Urothelium cell line (cell line): ENCODE measurements at places on chromosomes 2 and 18.
A peak's percentile ranks its signal among the peaks of the same experiment; 100 is the strongest.

- no peak for DNase-seq
Observed at GRCh38 chr2:190670182-190670946, 21.5 kb downstream of the NAB1 start.

DNA sequence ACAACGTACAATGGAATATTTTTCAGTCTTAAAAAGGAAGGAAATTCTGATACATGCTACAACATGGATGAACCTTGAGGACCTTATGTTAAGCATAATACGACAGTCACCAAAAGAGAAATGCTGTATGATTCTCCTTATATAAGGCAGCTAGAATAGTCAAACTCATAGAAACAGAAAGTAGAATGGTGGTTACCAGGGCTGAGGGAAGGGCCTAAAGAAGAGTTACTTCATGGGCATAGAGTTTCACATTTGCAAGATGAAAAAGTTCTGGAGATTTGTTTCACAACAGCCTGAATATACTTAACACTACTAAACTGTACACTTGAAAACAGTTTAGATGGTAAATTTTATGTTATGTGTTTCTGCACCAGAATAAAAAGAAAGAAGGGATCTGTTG is 113.3 kb downstream of the GALNT1 start:
- DNase-seq = no peak

GRCh38 chr18:64180617-64181016 is 31.7 kb upstream of the LINC00305 start:
- DNase-seq = no peak

GRCh38 chr2:235612181-235612950 is 118.5 kb downstream of the AGAP1 start:
- no peak for DNase-seq

DNA sequence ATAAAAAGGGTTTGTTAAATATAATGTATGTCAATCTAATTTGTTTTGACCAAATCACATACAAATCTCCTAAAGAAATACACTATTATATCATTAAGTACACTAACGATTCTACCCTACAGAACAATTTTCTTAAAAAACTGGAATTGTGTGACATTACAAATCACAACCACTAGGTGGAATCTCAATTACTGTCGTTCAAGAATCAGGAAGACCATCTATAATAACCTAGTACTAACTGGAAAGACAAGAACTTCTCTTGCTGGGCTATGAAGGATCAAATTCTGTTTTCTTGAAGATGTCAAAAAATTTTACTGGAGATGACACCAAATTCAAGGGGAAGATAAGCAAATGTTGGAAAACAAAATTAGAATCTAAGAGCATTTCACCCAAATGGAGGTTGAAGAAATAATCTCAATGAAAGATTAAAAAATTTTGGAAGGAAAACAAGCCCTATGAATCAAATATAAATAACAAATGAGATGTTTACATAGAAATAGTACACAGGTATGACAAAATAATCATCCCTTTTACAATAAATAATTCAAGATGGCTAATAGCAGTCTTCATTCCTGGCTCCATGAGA is 110.9 kb downstream of the STK39 start:
- DNase-seq = peak; percentile 12

DNA sequence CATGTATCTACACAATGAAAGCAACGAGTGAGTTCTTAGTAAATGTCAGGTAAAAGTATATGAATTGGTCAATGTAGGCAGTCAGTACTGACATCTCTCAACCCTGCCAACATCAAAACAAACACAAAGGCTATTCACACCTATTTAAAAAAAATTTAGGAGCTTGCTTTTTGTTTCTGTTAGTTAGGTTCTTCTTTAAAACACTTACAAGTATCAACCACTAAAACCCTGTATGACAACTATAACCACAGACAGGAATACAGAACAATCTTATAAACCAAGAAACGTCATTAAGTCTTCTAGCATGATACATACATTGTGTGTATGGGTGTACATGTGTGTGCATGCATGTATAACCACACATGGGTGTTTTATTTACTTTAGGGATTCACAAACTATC is 131.0 kb downstream of the TCF4 start:
- no peak for DNase-seq

- DNase-seq = no peak
Observed at GRCh38 chr2:46193356-46193755, 103.9 kb upstream of the EPAS1 start.

GRCh38 chr2:72668647-72669046 is 157.2 kb downstream of the EXOC6B start:
- DNase-seq = no peak

DNA sequence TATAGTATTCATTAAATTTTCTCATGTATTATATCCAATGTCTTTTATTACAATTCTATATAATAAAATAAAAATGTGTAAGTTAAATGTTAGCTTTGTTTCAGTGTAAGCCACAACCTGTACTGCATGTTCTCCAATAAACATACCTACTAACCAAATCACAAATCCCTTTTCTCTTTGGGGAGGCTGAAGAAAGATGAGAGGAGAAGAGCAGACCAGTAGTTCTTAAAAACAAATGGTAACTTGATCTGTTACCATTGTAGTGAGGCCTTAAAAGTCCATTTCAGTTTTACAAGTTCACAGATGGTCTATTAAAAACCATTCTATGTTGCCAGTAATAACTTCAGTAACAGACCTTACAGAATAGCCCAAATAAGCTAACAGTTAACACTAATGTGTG is 100.5 kb downstream of the SOS1 start:
- no peak for DNase-seq

DNA sequence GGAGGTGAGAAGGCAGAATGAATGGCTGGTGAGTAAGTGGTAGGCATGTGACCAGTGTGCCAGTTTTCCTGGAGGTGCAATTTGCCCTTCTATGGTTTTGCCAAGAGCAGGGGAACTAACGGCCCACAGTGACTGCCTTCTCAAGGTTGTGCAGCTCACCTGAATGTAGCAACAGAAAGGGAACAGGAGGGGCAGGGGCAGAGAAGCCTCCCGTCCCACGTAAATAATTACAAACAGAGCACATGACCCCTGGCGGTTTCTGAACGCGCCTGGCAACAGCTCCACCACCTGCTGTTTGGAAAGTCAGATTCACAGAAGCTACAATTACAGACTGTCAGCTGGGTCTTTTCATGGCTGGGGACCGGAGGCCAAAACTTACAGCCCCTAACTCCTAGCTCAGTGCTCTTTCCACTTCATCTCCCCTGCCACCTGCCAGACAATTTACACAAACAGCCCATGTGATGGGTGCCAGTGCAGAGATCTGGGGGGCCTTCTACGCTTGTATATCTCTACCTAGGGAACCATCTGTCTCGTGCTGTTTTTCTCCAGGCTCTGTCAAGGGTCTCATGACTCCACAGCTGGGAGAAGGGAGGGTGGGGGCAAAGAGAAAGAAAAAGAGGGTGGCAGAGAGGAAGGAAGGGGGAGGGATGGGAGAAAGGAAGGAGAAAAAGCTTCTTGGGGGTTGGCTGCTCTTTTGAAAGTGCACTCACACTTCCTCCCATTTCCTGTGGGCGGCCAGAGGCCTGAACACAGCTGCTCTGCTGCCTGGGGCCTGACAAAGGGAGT is 69.6 kb downstream of the POLR1A start:
- DNase-seq = no peak

GRCh38 chr2:66929632-66930338 is 467.3 kb upstream of the ETAA1 start:
- DNase-seq = peak; percentile 65

GRCh38 chr18:78073275-78073674 is 823.6 kb downstream of the GALR1 start:
- no peak for DNase-seq

- DNase-seq = no peak
Observed at GRCh38 chr2:99877963-99878362, 264.4 kb downstream of the AFF3 start.

DNA sequence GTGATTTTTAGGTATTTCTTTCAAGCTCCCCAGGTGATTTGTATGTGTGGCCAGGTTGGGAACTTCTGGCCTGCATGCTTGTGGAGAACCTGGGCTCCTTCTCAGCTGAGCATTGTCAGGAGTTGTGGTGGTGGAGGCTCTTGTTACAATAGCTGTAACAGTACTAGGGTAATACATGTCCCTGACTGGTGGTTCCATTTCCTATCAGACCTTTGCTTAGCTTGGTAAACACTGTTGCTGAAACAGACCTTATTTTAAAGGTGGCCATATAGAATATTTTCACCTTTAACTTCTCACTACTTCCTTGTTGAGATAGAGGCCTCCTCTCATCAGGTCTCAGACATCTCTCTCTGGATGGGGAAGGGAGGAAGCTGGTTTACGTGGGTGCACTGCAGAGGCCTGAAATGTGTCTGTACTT is 79.2 kb downstream of the SETBP1 start:
- no peak for DNase-seq

DNA sequence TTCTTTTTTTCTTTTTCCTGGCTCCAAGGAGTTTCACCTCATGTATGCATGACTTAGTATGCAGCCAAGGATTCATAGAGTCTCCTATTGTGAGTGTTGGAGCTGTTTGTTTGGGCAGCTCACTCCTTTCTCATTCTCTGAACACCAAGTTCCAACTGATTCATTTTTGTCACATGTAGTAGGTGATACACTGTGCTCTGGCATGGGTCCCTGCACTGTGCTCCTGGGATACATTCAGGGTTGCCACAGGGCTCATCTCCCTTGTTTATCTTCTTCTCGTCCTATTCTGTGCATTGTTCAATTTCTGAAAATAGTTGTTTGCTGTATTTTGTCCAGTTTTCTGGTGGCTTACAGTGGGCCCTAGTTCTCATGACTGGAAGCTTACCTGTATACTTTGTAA is 96.8 kb downstream of the ZNF407 start:
- no peak for DNase-seq

DNA sequence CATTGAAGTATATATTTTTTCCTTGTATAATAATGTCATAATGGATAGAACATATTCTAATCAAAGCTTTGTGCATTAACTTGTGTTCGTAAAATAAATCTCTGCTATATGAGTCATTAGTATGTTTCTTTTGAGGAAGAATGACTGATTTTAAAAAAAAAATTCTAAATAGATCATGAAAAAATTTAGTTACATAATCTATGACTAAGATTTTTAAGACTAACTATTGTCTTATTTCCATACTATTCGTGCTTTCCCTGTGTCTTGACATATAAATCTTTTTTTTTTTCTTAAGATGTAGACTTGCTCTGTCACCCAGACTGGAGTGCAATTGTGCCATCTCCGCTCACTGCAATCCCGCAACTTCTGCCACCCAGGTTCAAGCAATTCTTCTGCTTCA is 226.1 kb downstream of the DSEL start:
- DNase-seq = no peak

- DNase-seq = no peak
Observed at GRCh38 chr2:31347750-31348149, 66.8 kb downstream of the XDH start.

DNA sequence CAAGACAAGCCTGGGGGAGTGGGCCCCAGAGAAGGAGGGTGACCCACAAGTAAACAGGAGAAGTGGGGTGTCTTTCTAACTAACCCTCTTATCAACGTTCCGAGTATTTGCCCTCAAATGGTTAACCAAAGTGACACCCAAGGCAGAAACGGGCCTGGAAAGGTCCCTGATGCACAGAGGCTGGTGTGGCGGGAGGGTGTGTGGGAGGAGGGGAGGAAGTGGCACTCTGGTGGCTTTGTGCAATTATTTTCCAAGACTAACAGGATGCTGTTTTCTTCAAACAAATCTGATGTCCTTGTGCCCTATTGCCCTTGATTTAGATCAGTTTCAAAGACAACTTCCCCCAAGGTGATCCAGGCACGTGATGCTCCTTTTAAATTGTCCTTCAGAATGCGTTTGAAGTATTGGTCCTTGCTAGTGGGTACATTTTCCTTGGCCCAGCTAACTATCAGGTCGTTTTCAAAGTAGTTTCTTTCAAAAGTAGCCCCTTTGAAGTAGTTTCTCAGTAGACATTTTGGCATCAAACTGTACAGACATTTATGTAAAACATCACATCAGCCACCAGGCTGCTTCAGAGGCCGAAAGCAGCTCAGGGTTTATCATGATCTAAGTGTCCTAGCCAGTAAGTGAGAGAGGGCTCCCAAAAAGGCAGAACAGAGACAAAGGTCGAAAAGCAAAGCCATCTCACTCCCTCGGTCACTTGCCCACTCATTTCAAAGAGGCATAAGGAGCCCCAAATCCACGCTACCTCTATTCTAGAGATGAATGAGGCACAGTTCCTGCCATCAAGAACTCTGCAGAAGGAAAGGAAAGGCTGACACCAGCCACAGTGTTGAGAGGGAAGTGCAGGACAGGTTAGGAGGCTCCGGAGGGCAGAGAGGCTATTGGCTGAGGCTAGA is 371.1 kb upstream of the ID2 start:
- no peak for DNase-seq
